ENCODE measurements at places on chromosomes 2 and 18.

- DNase-seq, result no peak
Observed at GRCh38 chr2:170467568-170468422, 247.3 kb upstream of the SP5 start.

- DNase-seq, result no peak
Observed at GRCh38 chr2:16475586-16475985, 190.0 kb downstream of the CYRIA start.

DNA sequence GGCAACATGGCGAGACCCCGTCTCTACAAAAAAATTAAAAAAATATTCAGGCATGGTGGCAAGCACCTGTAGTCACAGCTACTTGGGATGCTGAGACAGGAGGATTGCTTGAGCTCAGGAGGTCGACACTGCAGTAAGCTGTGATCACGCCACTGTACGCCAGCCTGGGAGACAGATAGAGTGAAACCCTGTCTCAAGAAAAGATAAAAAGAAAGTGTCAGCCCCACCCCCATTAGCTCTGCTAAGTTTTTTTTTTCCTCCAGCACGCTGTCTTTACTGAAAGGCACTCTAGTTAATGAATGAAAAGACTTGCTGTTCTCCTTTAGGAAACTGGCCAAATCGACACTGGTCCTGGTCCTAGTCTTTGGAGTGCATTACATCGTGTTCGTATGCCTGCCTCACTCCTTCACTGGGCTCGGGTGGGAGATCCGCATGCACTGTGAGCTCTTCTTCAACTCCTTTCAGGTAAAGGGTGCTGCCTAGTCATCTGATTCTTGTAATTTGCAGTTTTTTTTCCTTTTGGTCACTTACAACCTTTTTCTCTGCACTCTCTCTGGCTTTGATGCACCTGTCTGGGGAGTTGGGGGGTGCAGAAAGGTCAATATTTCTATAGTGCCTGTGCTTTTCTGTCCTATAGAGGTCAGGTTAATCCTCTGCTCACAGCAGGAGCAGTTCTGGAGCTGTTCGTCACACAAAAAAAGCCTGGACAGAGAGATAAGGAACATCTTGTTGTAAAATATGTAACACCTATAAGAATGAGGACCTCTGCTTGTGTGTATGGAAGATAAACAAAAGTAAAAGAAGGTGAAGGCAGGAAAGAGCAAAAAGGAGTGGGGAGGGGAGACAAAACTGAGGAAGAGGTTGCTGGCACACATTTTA is 82.3 kb downstream of the PTH2R start:
- no peak for DNase-seq

- no peak for DNase-seq
Observed at GRCh38 chr2:136015699-136016098, 30.3 kb upstream of the DARS1 start.

GRCh38 chr18:26181343-26181826 is 44.9 kb upstream of the TAF4B start:
- DNase-seq, result no peak

- no peak for DNase-seq
Observed at GRCh38 chr18:54958704-54959625, at the start of gene CCDC68. Gene CCDC68 (minus strand): TSS chr18:54959461. CDS start chr18:54942791, 16,670 bp downstream.

DNA sequence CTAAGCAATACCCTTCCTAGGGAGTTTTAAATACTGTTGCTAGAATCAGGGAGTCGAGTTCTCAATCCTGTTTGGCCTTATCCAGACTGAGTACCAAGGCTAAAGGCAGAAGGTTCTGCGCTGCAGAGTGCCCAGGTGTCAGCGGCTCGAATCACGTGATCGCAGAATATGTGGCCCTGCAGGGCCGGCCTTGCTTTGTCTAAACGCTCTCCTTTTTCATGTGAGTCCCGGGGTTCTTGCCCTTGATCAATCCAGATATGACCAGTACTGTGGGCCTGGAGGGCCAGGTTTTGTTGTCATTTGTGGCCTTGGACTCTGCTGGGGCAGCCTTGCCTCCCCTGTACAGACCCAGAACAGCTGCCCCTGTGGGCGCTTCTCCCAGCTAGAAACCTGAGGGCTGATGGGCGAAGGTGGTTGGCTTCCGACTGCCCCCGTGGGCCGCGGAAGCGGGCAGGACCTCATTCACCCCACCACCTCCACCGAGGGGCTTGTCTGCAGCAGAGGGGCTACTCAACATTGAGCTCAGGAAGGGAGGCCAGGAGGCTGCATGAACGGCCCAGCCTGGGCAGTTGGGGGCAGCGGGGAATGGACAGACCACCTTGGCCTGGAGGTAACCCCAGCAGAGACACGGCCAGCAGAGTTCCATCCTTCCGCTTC is 225.0 kb downstream of the ALPK2 start:
- DNase-seq, result no peak

GRCh38 chr2:68235090-68235489 is 17.2 kb downstream of the PPP3R1 start:
- DNase-seq, result no peak

DNA sequence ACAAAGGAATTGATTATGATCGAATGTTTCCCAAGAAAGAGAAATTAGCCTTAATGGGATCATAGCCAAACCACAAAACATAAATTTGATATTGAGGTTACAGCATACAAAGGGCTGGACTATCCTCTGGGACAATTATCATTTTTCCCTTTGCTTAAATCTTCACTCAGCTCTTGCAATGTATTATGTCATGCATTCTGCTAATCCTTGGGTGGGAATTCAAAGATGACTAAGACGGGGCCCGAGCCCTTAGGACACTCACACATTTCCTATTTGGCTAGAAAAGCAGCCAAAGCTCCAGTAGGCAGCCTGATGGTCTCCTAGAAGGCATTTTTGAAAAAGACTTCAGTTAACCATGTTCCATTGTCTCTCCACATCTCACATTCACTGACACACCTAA is 17.2 kb upstream of the NMI start:
- DNase-seq, result no peak

DNA sequence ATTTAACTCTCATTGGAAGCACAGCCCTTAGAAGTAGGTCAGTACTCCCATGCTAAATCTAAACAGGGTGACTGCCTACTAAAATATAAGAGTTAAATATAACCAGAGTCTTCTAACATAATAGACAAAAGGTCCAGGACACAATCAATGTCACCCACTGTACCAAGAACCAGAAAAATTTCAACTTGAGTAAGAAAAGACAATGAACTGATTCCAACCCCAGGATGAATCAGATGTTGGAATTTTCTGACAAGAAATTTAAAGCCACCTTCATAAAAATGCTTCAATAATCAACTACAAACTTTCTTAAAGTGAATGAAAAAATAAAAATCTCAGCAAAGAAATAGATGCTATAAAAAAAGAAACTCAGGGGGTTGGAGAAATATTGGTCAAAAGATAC is 71.3 kb upstream of the NPAS2 start:
- DNase-seq, result no peak

DNA sequence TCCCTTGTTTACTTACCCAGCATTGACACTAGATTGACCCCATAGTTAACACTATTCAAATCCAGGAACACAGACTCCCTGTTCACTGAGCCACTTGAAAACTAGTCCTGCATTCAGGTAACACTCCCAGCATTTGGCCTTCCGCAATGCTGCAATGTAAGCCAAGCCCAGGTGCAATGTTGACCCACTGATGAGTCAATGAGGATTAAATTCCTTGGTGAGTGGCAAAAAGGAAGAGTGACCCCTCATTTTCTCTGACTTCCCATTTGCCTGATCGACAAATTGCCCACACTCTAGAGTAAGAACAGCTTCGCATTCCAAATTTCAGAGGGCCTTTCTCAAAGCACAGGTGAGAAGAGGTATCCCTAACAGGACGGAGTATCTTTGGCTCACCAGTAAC is 251.9 kb downstream of the FBXO15 start:
- DNase-seq, result no peak

- DNase-seq, result no peak
Observed at GRCh38 chr2:62099523-62100175, 96.3 kb upstream of the B3GNT2 start.

DNA sequence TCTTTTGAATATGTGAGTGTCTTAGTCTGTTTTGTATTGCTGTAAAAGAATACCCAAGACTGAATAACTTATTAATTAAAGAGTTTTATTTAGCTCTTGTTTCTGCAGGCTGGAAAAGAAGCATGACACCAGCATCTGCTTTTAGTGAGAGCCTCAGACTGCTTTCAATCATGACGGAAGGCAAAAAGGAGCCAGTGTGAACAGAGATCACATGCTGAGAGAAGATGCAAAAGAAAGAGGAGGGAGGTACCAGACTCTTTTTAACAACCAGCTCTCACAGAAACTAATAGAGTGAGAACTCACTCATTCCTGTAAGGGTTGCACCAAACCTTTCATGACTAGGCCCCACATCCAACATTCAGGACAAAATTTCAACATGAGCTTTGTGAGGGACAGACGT is 101.6 kb upstream of the HNMT start:
- DNase-seq, result no peak

- no peak for DNase-seq
Observed at GRCh38 chr2:30590407-30590806, 143.4 kb downstream of the LCLAT1 start.

DNA sequence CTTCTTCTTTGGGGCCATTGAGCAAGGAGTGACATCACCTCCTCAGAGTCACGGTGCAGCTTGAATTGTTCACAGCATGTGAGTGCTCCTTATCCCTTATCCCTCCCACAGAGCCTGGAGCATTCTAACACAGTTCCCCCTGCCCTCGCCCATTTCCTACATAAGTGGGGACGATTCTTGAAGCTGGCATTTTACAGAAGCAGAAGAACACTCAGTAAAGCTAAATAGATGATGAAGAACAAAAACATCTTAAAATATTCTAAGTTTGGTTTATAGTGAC is 135.8 kb upstream of the APCDD1 start:
- no peak for DNase-seq

GRCh38 chr2:9085353-9085752 is 81.9 kb upstream of the MBOAT2 start:
- no peak for DNase-seq

GRCh38 chr2:103430191-103430590 is 668.4 kb downstream of the TMEM182 start:
- DNase-seq, result no peak

DNA sequence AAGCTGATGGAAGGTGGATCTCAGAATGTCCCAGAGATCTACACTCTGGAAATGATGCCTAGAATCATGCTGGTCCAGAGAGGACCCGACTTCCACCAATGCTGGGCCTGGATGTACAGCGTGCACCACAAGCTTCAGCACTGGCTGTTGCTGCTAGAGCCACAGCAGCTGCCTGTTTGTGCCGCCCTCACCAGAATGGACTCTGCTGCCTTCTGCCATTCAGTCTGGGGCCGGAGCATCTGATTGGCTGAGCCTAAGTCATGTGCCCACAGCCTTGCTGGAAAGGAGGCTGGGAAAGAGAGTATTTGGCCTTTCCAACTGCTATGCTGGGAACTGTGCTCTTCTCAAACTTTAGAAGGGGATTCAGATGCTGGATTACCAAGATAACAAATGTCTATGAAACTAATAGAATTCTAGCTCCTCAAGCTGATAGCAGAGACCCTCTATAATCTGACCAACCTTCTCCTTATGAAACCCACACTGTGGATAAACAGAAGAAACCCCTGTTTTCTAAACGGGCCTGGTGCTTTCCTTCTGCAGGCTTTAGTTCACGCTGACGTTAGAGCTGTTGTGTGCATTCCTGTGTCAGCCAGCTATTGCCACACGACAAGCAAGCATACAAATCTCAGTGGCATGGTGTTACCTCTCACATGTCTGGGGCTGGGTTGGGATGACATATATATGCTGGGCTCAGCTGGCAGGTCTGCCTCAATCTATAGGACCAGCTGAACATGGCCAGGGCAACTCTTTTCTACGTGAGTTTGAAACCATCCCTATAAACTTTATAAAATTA is 4.1 kb upstream of the LOXHD1 start:
- peak; percentile 79 for DNase-seq

GRCh38 chr2:30272761-30273573 is 41.6 kb downstream of the LBH start:
- DNase-seq, result no peak

GRCh38 chr2:128178650-128179460 is 87.9 kb downstream of the UGGT1 start:
- no peak for DNase-seq

- DNase-seq, result no peak
Observed at GRCh38 chr2:60260639-60261296, 292.7 kb downstream of the BCL11A start.

DNA sequence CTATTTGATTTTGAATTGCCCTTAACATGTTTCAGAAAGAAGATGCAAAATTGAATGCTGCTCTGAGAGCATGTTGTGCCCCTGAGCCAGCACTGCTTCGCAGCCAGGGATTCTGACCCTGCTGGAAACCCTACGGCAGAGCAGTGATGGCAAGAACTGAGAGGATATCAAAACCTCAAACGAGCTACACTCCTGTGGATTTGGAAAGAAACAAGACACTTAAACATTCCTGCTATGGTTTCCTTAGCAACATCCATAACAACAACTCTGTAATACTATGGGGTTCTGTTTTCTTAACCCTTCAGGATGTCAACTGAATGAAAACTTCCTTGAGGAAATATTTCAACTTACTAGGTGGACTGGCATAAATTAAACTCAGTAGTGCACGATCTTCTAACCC is 649.1 kb downstream of the NYAP2 start:
- no peak for DNase-seq

GRCh38 chr2:152651834-152652233 is 65.4 kb downstream of the PRPF40A start:
- DNase-seq, result no peak

GRCh38 chr18:31303771-31304170 is 14.2 kb upstream of the DSG1 start:
- no peak for DNase-seq

DNA sequence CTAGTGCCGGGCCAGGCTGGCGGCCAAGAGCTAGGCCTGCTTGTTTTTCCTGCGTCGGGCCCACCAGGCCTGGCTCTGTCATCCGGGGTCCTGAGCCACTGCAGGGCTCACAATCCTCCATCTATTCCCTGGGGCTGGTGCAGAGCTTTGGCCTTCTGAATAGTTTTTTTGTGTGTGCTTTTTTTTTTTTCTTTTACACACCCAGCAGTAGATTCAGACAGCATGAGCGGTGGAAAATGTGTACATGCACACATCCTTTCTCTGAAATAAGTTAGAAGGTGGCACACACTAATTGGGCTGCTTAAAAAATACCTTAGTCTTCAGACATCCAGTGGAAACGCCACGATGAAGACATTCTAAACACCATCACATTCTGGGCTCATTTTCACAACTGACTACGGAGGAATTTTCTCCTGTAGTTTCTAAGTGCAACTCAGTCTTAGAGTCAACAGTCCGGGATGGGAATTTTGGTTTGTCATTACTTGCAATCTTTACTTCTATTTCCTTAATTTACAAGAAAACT is 6.1 kb downstream of the ZFP36L2 start:
- no peak for DNase-seq

DNA sequence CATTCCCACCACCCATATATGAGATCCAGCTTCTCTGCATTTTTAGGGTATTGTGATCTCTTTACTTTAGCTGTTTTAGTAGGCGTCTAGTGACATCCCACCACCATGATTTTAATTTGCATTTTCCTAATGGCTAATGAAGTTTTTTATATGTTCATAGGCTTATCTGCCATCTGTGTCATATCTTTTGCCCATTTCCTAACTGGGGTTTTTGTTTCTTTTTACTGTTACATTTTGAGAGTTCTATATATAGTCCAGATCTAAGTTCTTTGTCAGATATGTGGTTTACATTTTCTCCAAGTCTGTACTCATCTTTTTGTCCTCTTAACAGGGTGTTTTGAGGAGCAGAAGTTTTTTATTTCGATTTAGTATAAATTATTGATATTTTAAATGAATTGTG is 39.6 kb downstream of the PTPN2 start:
- DNase-seq, result no peak
